ENCODE measurements at places on chromosomes 2 and 18.
A peak's percentile ranks its signal among the peaks of the same experiment; 100 is the strongest.

- DNase-seq: no peak
Observed at GRCh38 chr2:74043345-74044329, 58.9 kb downstream of the TET3 start.

DNA sequence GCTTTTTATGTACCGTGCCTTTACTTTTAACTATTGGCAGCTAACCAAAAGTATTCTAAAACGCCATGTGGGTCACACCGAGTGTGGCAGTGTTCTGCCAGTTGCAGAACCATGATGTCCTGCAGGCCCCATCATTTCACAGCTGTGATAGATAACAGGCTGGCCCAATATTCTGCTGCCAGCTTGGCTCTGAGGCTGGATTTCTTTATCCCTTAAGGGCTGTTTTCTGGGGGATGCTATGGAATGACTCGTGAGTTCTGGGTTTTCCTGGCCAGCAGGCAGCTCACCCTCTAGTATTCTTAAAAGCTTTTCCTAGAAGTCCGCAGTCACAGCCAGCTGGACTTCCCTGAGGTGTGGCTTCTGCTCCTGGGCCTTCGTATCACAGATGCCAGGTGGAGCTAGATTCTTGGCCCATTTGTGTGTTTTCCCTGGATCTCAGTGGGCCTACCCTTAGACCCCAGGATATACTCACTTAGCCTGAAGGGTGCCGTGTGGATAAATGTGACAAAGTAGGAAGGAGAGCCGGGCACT lies 41.0 kb downstream of the FHOD3 start:
- DNase-seq: no peak

DNA sequence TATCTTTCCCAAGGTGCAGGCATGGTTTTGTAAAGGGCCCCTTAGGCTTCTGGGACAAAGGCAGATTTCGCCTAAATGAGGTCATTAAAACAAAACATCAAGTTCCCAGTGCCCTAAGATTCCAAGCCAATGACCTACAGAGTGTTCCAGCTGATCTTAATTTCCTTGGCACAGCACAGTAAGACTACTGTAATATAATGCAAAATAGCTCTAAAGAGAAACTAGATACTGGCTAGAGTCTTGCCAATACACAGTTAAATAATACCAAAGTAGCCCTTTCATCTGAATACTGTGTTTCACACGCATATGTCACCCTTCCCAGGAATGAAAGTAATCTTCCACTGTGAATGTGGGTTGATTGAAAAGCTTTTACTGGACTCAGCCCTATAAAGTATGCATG lies 14.7 kb downstream of the GRB14 start:
- DNase-seq: no peak

DNA sequence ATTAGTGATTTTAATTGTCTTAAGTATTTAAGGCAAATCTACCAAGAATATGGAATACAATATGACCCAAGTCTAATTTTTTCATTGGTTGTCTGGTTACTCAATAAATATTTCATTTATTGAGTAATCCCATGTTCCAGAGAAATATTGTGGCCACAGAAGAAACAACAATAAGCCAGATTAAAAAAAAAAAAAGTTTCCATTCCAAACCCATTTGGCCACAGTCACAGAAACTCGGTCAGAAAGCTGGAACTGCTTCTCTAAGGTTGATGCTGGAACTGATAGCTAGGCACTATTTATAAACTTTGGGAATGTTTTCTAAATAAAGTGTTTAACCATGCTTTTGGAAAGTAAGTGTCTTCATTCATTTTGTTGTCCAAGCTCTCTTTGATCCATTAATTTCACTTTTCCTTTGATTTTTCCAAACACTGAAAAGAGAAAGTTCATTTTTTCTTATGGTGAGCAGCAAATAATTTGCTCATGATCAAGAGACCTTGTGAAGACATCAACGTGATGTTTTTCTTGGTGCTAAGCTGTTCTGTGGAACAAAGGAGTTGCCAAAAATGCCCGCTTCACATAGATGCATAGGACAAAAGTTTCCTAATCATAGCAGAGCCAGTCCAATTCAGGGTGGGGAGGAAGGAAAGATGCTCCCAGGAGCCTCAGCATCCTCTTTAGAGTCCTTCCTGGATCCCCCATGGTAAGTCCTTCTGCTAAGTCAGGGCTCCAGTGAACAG lies 72.1 kb upstream of the CCBE1 start:
- DNase-seq: no peak

GRCh38 chr2:232901736-232902578 lies 31.9 kb downstream of the SNORC start:
- DNase-seq: no peak

DNA sequence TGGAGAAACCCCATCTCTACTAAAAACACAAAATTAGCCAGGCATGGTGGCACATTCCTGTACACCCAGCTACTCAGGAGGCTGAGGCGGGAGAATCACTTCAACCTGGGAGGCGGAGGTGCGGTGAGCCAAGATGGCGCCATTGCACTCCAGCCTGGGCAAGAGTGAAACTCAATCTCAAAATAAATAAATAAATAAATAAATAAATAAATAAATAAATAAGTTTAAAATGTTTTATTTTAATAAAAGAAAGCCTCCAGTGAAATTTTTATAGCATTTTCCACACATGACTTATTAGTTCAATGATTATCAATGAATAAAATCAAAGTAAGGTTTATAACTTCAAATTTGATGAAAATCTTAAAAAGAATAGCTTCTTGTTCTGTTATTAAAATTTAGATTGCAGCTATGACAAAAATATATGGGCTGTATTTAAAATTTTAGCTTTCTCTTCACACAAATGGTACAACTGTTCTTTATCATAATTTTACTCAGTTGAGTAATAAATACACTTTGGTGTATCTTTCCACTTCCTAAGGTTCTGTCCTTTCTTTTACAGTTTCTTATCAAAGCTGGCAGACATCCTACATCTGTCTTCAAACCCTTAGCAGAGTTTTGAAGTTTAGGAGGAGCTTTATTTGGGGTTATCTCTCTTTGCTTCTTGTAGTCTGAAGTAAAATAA lies 78.4 kb upstream of the ZSWIM2 start:
- DNase-seq: no peak

DNA sequence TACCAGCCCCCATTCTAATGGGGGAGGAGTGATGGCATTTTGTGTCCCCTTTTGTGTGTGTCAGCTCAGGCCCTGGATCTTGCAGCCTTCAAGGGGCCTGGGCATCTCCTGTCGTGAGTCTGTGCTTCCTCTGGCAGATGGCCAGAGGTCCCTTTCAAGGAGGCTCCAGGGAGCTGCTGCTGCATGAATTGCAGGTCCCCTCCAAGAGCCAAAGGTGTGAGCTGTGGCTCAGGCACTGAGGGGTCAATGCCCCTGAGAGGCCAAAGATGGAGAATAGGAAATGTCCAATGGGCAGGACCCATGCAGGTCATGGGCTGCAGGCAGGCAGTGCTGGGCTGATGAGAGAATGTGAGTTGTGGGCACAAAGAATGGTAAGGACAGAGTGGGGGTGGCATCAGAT lies 10.4 kb downstream of the MAB21L4 start:
- no peak for DNase-seq

GRCh38 chr2:65380255-65380654 lies 52.1 kb downstream of the SPRED2 start:
- DNase-seq: no peak

GRCh38 chr2:8258406-8258805 lies 423.4 kb upstream of the ID2 start:
- no peak for DNase-seq

DNA sequence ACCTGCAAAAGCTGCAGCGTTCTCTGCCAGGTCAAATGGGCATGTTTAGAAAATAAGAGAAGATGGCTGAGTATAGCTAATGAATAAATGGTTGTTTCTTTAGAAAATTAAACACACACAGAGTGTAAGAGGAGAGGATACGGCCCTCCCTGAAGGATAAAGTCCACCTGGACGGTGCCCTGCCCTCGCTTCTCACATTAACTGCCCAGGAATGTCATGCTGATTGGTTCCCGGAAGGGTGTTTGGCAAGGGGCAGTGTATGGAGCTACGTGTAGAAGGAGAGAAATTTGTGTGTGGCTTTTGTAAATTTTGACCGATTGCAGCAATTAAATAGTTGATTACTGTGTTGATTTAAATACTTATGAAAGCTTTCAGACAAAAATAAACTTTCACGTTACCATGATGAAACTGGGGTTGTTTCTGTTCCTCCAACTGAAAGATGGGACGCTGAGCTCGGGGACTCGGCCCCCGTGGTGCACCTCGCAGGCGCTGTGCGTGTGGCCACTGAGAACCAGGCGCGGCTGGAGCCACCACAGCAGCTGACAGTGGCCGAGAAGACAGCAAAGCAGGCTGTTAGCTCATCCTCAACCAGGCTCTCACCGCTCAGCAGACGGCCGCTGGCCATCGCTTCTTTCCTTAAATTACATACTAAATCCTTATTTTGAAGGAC lies 22.7 kb downstream of the MPPE1 start:
- DNase-seq: no peak

GRCh38 chr2:105761931-105762515 lies 17.3 kb downstream of the NCK2 start:
- no peak for DNase-seq

- no peak for DNase-seq
Observed at GRCh38 chr18:70293166-70293565, 4.3 kb downstream of the SOCS6 start.

- DNase-seq: no peak
Observed at GRCh38 chr18:37285825-37286224, 279.8 kb downstream of the CELF4 start.

GRCh38 chr18:50709193-50709592 lies 110.6 kb downstream of the MRO start:
- no peak for DNase-seq

- no peak for DNase-seq
Observed at GRCh38 chr2:86274918-86275275, 62.5 kb downstream of the REEP1 start.

- DNase-seq: no peak
Observed at GRCh38 chr2:38500283-38500634, 102.5 kb downstream of the HNRNPLL start.

- no peak for DNase-seq
Observed at GRCh38 chr2:106996171-106996769, 110.3 kb upstream of the ST6GAL2 start.

- no peak for DNase-seq
Observed at GRCh38 chr2:45670646-45671045, 19.2 kb downstream of the PRKCE start.

DNA sequence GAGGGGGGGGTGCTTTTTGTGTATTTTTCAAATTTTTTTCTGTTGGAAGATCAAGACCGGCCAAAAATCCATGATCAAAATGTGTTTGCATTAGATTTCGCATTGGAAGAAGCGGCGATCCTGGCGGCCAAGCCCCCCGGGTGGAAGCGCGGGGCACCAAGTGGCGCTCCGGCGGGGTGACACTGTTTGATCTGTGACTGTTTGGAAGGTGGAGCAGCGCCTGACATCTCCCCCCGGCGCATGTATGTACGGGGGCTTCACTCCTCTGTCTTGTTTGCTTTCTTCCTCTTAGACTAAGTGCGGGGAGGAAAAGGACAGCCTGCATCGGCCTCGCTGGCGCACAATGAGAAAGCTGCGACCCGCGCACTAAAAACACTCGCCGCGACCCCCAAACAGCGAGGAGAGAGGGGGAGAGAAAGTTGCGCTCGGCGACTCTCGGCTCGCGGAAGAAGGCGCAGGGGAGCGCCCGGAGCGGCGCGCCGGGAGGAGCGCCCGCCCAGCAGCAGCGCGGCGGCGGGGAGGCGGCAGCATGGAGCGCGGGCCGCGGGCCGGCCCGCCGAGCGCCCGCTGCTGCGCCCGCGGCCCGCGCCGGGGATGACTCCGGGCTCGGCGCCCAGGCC lies 515 bp downstream of the TSHZ1 start:
- DNase-seq: peak; percentile 15

DNA sequence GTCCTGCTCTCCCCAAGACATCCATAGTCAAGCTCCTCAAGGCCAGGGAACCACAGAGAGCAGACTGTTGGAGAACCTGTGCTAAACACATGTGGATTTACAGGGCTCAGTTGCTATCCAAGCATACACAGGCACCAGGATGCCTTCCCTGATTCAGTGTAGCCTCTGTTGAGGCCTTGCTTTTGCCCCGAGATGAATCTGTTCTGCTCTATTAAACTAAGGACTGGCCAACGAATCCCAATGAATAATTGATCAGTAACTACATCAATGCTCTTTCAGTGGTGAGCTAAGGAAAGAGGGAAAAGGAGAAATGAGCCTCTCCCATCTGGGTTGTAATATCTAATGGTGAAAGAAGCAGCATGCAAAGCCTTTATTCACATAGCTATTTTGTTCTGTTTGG lies 58.7 kb upstream of the SPTBN1 start:
- no peak for DNase-seq

- DNase-seq: no peak
Observed at GRCh38 chr2:72145289-72145657, 2.4 kb downstream of the CYP26B1 start.

DNA sequence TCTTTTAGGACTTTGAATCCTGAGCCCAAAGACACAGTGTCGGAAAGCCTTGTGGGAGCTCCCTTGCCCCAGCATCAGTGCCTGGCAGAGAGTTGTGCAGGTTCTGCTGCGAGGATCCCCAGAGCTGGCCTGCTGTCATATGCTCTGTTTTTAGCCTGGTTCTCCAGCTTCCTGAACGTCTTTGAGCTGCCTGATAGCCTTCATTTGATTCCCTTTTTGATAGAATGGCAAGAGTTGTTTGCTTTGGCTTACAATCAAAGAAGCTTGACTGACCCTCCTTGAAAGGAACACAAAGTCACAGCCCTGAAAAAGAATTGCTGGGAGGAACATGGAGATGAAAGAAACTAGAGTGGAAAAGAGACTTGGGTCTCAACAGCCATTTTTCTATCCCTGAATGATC lies 95.4 kb downstream of the C1QL2 start:
- DNase-seq: no peak

DNA sequence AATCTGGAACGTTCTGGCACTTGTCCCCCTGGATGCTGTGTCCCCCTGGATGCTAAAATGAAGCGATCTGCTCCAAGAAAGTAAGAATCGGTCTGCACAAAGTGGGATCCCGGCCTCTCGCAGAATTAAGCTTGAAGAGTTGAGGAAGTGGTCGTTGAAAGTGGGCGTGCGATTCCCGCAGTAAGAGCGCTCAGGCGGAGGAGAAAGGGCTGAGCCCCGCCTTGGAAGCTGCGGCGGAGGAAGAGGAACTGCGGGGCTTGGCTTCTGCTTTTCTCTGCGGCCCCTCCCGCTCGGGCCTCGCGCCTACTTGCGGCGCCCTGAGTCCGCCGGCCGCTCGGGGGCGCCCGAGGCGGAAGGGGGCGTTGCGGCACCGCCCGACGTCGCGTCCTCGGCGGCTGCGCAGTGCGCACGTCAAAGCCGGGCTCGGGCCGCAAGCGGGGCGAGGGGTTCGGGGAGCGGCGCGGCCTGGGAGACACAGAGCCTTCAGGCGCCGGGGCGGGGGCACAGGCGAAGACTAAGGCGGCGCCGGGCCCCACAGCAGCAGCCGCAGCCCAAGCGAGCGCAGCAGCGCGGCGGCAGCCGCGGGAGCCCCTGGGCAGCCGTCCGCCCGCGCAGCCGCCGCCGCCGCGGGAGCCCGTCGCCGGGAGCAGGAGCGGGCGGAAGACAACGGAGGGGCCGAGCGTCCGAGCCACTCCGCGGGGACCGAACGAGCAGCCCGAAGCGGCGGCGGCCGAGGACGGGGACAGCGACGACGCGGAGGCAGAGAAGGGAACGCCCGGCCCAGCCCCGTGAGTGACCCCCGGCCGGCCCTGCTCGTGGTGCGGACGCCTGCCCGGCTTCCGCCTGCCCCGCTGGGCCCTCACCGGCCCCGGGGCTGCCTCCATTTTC lies at the start of gene CAB39:
TSS of gene CAB39 (plus strand) at position 400 of the 888 bp plus-strand sequence. CDS start 47,160 bp downstream, outside the sequence.
- DNase-seq: peak; percentile 85

All from activated effector memory CD4-positive, alpha-beta T cell treated with Interleukin-2 at 50 U/mL for 16 hours (primary cell).